NCI-H446 treated with DMSO at 0.1 percent for 48 hours (cell line): ENCODE measurements at places on chromosomes 11 and 22.

DNA sequence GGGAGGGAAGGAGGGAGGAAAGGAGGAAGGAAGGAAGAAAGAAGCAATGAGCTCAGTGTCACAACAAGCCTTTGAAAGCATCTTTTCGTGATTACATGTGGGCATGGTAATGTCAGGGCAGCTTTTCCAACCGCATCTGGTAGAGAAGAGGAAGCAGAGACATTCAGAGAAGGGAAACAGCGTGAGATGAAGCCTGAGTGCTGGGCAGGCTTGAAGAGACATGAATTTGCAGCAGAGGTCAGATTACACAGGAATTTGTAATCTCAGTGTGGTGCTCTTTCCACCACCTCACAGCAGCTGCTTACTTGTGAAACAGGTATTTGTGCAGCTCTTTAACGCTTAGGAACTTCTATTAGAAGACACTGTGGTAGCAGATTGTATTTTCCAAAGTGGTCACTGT, 289.5 kb upstream of the C11orf87 start:
- no peak for DNase-seq

- DNase-seq, result no peak
Measured at GRCh38 chr22:23580576-23581259, 628 bp upstream of the IGLL1 start.

- no peak for DNase-seq
Measured at GRCh38 chr11:109864151-109864661, 229.0 kb upstream of the ZC3H12C start.

DNA sequence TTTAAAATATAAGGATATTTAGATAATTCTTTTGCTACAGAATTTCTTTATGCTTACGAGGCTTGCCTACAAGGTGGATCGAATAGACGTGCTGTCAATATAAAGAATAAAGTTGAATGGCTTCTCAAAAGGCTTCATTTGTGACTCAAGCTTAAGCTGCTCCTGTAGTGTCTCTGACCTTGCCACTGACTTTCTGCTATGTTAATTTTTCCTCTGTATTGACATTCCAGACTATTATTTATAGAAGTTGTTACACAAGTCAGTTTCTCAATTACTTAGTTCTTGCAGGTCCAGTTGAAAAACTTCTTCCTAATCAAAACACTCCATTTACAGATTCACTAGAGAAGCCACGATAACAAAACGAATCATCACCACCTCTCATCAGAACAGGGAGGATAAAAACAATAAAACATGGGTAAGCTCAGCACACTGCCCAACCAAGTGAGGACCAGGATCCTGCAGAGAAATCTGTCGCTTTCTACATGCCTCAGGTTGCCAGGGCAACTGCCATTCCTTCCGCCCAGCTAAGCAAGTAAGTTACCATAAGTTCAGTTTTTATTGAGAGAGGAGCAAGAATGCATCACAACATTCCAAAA, 39.0 kb upstream of the CHKA start:
- DNase-seq, result no peak

GRCh38 chr11:8080069-8080670, 841 bp upstream of the TUB start:
- no peak for DNase-seq
